Spleen (tissue), 13 donors: ENCODE measurements at places on chromosomes 3 and 15. TPM values are rescaled to one million over a fixed set of nuclear protein-coding genes. Genes with fewer than 3 reads are reported as not detected.

The KBTBD13 gene
- not detected for total RNA-seq

The CYP8B1 gene
- total RNA-seq, result not detected

The TMEM45A gene
- 5.5 TPM for total RNA-seq

The CD200R1 gene
- 9.2 TPM for total RNA-seq

The ACKR2 gene
- total RNA-seq, result 0.52 TPM

The POTEB2 gene
- not detected for total RNA-seq

The UQCC5 gene
- total RNA-seq, result 12.8 TPM

The PPP4R2 gene
- 87.1 TPM for total RNA-seq

The MYL3 gene
- 16.2 TPM for total RNA-seq

The GPD1L gene
- 29.9 TPM for total RNA-seq

The ACP3 gene
- total RNA-seq, result 16.3 TPM

The EIF2A gene
- total RNA-seq, result 145 TPM

DNA sequence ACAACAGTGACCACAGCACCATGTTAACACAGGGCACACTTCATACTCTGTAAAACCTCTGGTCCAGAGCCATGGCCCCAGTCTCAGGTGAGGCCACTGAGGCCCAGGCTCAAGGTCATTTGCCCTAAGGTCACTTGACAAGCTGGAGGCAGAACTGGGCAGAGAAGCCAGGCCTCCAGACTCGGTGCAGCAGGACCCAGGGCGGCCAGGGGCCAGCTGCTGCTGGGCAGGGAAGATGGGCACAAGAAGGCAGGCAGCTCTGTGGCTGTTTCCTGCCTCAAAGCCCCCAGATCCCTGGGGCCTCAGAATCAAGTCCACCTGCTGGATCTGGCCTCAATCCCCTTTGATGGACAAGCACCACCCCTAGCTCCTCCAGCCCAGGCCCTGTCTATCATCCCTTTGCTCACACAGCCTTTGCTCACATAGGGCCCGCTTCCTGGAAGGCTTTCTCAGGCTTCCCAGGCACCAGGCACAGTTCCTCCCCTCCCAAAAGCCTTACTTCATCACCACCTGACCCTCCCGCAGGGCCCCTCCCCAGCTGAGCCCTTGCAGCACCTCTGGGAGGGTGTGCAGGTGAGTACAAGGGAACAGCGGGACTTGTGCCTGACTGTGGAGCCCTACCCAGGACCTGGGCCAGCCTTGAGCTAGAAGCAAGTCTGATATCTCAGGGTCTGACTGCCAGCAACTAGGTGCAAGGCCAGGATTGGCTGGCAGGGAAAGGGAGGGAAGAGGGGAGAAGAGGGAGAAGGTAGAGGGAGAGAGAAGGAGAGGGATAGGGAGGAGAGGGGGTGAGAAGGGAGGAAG lies 38.0 kb upstream of the LINGO1 start:
- no peaks in the 10 kb centered on the region for H3K36me3 ChIP-seq

- no peak overlapping the region for H3K4me3 ChIP-seq
- H3K27ac ChIP-seq, result no peak overlapping the region
- H3K27me3 ChIP-seq, result no peaks in the 10 kb centered on the region
- H3K4me1 ChIP-seq, result no peaks in the 10 kb centered on the region
- no peak for DNase-seq
Measured at GRCh38 chr3:183148056-183148455, 14.5 kb downstream of the LAMP3 start.

- no peak for DNase-seq
- H3K27me3 ChIP-seq, result no peaks in the 10 kb centered on the region
- no peaks in the 10 kb centered on the region for H3K36me3 ChIP-seq
- H3K27ac ChIP-seq, result no peak overlapping the region
Measured at GRCh38 chr3:98232489-98232888, 31.6 kb upstream of the OR5H6 start.

DNA sequence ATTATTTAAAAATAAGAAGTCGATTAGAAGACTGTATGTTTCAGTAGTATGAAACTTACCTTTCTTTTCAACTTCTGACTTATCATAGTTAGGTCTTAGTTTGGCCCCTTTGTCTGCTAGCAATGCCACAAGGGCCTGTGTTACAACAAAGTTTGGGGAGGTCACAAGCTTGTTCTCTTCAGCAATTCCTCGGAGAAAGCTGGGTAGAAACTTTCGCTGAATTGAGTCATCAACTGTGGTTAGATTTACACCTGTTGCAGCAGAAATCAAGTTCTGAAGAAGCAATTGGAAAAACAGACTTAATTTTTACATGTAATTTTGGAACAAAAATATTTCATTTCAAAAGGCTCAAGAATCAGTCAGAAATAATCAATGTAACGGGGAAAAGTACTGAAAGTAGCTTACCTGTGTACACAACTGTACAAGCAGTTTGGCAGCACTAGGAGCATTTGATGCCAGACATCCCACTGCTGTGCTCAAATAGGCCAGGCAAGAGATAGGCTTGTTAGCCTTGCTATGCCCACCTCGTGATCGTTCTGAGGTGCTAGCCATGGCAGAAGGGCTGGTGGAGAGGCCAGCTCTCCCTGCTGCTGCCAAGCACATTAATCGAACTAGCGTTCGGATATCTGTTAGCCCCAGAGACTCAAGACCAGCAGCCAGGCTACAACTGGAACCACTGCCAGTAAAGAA lies 58.6 kb downstream of the FBXL22 start:
- H3K27me3 ChIP-seq, result no peaks in the 10 kb centered on the region
- H3K27ac ChIP-seq, result no peak overlapping the region
- DNase-seq, result no peak
- H3K4me3 ChIP-seq, result no peak overlapping the region
- H3K36me3 ChIP-seq, result peaks cover 79% of the 10 kb centered on the region
- no peaks in the 10 kb centered on the region for H3K4me1 ChIP-seq

DNA sequence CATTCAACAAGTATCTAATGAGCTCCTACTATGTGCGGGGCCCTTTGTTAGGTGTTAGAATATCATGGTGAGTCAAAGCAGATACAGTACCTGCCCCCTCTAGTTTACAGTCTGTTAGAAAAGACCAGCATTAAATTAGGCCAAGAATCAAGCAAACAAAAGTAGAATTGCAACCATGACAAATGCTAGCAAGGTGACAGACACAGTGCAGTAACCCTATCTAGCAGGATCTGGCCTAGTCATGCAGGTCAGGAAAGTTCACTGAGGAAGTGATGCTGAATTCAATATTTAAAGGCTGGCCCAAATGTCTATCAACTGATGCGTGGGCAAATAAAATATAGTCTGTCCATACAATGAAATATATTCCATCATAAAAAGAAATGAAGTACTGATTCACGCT lies 200.7 kb downstream of the RORA start:
- H3K27me3 ChIP-seq, result no peaks in the 10 kb centered on the region
- no peak for DNase-seq
- H3K27ac ChIP-seq, result no peak overlapping the region
- no peaks in the 10 kb centered on the region for H3K4me1 ChIP-seq

- no peaks in the 10 kb centered on the region for H3K27me3 ChIP-seq
- peak; percentile 61 for DNase-seq
- H3K4me3 ChIP-seq, result peak overlapping the region; percentile 86
Measured at GRCh38 chr3:51539291-51539941, 897 bp downstream of the RAD54L2 start.

DNA sequence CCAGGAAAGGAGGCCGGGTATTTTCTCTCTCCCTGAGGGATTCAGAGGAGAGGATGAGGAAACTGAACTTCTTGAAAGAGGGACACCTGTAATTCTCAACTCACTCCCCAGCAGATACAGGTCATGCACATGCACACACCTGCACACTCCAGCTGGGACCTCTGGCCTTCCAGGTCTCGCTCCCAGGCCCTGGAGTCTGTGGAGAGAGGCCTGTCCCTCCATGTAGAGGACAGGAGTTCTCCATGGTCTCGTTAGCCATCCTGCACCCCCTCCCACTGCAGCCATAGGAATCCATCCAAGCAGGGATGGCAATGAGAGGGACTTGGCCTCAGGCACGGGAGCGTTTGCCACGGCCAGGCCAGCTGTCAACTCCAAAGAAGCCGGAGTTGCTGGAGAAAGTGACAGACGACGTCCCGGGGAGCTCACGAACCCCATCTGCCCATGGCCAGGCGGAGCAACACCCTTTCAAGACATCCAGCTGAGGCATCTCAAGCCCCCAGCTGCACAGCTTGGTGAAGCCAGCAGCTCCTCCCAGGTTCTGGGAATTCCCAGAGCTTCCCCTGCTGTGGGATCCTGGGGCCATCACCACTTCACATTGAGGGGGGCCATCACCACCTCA lies 223.3 kb downstream of the UACA start:
- peak; percentile 44 for DNase-seq
- peaks cover 13% of the 10 kb centered on the region for H3K4me1 ChIP-seq
- no peaks in the 10 kb centered on the region for H3K36me3 ChIP-seq
- no peak overlapping the region for H3K27ac ChIP-seq
- no peaks in the 10 kb centered on the region for H3K27me3 ChIP-seq

DNA sequence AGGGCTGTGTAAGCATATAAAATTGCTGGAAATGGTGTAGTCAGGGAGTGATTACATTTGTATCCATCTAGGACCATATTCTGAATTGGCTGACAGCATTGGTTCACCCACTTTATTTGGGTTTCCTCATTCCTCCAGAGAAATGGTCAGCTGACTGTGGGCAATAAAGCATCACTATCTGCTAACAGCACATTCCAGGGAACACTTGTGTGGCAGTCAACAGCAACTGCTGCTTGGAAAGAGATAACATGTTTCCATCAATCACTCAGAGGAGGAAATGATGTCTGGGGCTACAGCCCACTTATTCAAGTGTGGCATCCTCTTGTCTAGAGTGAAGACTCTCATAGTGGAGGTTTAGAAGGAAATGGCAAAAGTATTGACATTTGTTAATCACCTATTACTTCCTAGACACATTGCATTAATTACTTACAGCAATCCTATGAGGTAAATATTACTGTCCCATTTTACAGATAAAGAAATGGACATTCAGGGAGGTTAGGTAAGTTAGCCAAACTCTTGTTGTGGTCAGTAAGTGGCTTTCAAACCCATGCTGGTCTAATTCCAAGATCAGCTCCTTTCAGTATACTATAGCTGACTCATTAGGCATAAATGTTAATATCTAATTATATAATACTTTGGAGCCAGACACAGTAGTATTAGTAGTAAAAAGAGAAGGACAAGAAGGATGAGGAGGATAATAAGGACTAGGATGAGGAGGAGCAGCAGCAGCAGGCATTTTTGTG lies 247.8 kb downstream of the ALCAM start:
- no peak overlapping the region for H3K27ac ChIP-seq
- no peaks in the 10 kb centered on the region for H3K36me3 ChIP-seq
- no peak overlapping the region for H3K4me3 ChIP-seq
- no peaks in the 10 kb centered on the region for H3K27me3 ChIP-seq
- DNase-seq, result no peak

- H3K27ac ChIP-seq, result no peak overlapping the region
- no peak overlapping the region for H3K4me3 ChIP-seq
- H3K27me3 ChIP-seq, result peaks cover 12% of the 10 kb centered on the region
- H3K36me3 ChIP-seq, result no peaks in the 10 kb centered on the region
- DNase-seq, result no peak
- peaks cover 28% of the 10 kb centered on the region for H3K4me1 ChIP-seq
Measured at GRCh38 chr15:96054621-96055020, 275.9 kb upstream of the NR2F2 start.

DNA sequence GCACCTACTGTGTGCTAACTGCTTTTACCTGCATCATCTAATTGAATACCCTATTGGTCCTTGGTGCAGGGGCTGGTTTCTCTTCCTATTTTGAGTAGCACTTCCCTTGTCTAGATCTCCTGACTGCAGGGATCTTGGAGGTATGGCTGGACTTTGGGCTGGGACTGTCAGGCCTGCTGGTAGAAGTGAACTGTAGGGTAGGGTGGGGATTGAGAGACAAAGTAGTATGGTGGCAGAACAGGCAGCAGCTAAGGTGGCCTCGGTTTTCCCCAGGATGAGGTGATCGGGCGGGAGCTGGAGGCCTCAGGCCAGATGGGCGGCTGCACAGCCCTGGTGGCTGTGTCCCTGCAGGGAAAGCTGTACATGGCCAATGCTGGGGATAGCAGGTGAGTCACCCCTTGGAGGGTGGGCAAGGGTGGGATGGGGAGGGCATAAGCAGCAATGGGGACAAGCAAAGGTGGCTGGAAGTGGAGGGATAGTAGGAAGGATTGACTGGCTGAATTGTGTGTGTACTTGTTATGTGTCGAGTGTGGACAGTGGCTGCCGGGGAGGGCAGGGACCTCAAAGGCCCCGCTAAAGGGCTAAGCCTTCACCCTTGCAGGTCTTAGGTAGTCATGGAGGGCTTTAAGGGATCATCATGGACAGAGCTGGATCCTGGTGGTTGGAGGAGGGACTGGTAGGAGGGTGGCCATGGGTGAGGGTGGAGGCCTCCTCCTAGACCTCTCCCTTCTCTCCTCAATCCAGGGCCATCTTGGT lies 2.0 kb downstream of the PPM1M start:
- no peaks in the 10 kb centered on the region for H3K27me3 ChIP-seq
- peak overlapping the region; percentile 76 for H3K27ac ChIP-seq
- H3K36me3 ChIP-seq, result peaks cover 27% of the 10 kb centered on the region

DNA sequence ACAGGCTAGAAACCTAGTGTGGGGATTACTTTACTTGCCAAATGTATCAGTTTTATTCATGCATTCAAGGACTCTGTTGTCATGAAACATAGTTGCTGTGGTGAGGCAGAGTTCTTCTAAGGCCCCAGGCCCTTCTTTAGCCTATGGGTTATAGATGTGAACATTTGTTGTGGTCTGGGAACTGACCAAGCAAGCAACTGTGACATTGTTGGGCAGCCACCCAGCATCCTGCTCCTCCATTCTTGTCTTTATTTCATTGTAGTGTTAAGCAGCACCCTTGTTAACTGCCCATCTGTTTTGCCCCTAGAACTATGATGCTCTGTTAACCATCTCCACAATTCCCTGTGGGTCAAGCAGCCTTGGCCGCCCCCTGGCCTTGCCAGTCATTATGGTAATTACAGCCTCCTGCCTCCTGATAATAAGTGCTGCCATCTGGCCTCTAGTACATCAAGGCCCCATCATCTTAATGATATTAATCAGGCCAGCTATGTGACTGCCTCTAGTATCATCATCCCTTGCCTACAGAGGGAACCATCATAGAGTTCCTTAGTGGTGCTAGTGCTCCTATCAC lies 12.2 kb upstream of the IFT57 start:
- DNase-seq, result no peak
- no peaks in the 10 kb centered on the region for H3K36me3 ChIP-seq
- no peak overlapping the region for H3K27ac ChIP-seq
- H3K4me3 ChIP-seq, result no peak overlapping the region
- H3K4me1 ChIP-seq, result no peaks in the 10 kb centered on the region
- H3K27me3 ChIP-seq, result no peaks in the 10 kb centered on the region

GRCh38 chr15:82963471-82964341 lies 11.2 kb upstream of the HOMER2 start:
- H3K27ac ChIP-seq, result no peak overlapping the region
- H3K36me3 ChIP-seq, result no peaks in the 10 kb centered on the region
- H3K4me1 ChIP-seq, result no peaks in the 10 kb centered on the region
- H3K4me3 ChIP-seq, result no peak overlapping the region

DNA sequence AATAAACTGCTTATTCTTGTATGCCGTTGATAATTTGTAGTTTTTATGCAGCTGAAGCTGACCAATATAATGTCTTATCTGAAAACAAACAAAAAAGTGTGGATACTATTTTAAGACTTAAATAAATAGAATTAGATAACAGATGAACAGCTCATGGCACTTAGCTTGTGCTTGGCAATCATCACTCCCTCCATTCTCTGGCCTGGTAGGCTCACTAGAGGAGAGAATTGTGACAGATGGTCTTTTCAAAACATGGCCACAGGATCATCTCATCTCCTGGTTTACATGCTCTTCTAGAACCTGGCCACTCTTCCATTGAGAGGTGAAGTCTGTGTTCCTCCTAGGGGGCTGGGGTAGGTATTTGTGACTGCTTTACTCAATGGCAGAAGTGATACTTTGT lies 58.4 kb upstream of the RBP1 start:
- H3K27ac ChIP-seq, result no peak overlapping the region
- H3K4me3 ChIP-seq, result no peak overlapping the region
- DNase-seq, result no peak
- H3K27me3 ChIP-seq, result no peaks in the 10 kb centered on the region
- H3K4me1 ChIP-seq, result no peaks in the 10 kb centered on the region
- H3K36me3 ChIP-seq, result no peaks in the 10 kb centered on the region
